ENCODE measurements at places on chromosomes 3 and 15. TPM values are rescaled to one million over a fixed set of nuclear protein-coding genes. Genes with fewer than 3 reads are reported as not detected.

The NOX5 gene
- total RNA-seq, result 0.18 TPM

The LAMB2 gene
- total RNA-seq, result 356 TPM

The LYZL4 gene
- not detected for total RNA-seq

The LINGO1 gene
- 2.7 TPM for total RNA-seq

The AHSG gene
- not detected for total RNA-seq

The TPRG1 gene
- total RNA-seq, result 5.8 TPM

The PPP1R14D gene
- total RNA-seq, result not detected

The PBRM1 gene
- total RNA-seq, result 43.1 TPM

The MPI gene
- total RNA-seq, result 109 TPM

The CEMIP gene
- total RNA-seq, result 537 TPM

The EPHB3 gene
- 1.3 TPM for total RNA-seq

The SLC28A1 gene
- total RNA-seq, result not detected

The ZCWPW2 gene
- total RNA-seq, result 0.65 TPM

The LEKR1 gene
- not detected for total RNA-seq

The MCTP2 gene
- not detected for total RNA-seq

The MUC4 gene
- not detected for total RNA-seq

The WNT7A gene
- not detected for total RNA-seq

The POPDC2 gene
- not detected for total RNA-seq

The CPN2 gene
- not detected for total RNA-seq

The EIF4G1 gene
- total RNA-seq, result 333 TPM

The TNNC1 gene
- total RNA-seq, result not detected

The KBTBD8 gene
- total RNA-seq, result 2.0 TPM

The DAZL gene
- total RNA-seq, result not detected

The ANKRD63 gene
- total RNA-seq, result not detected

The PRSS50 gene
- not detected for total RNA-seq

The CCR8 gene
- not detected for total RNA-seq

The RLBP1 gene
- total RNA-seq, result not detected

The ARHGEF26 gene
- 5.8 TPM for total RNA-seq

The LNP1 gene
- total RNA-seq, result 2.9 TPM

The RTP4 gene
- total RNA-seq, result 0.18 TPM

The LRRC31 gene
- not detected for total RNA-seq

The CORO2B gene
- total RNA-seq, result 15.9 TPM

The NTRK3 gene
- 2.3 TPM for total RNA-seq

The FAM81A gene
- 0.97 TPM for total RNA-seq

The ATG7 gene
- total RNA-seq, result 37.4 TPM

The TAGLN3 gene
- not detected for total RNA-seq

The AGBL1 gene
- not detected for total RNA-seq

The CD200R1 gene
- total RNA-seq, result not detected

The SLC22A13 gene
- not detected for total RNA-seq

The CLDN16 gene
- not detected for total RNA-seq

The ECE2 gene
- total RNA-seq, result not detected

The XYLB gene
- 2.7 TPM for total RNA-seq

The GLDN gene
- total RNA-seq, result not detected

All from cardiac atrium fibroblast (primary cell).